Stimulated activated CD8-positive, alpha-beta memory T cell treated with anti-CD3 and anti-CD28 coated beads, Interleukin-2, amount 100 ng/mL, for 1 hour (primary cell): ENCODE measurements at places on chromosomes 7 and 10.
A peak's percentile ranks its signal among the peaks of the same experiment; 100 is the strongest.

- DNase-seq, result no peak
These were observed 55.6 kb downstream of the CLIP2 start for GRCh38 chr7:74344786-74345185.

GRCh38 chr7:140982508-140982907 is 32.2 kb downstream of the MRPS33 start:
- no peak for DNase-seq

- DNase-seq, result no peak
These were observed 6.2 kb upstream of the TMEM243 start for GRCh38 chr7:87225696-87226095.

GRCh38 chr10:91908337-91909116 is 759 bp downstream of the FGFBP3 start:
- DNase-seq, result peak; percentile 50

DNA sequence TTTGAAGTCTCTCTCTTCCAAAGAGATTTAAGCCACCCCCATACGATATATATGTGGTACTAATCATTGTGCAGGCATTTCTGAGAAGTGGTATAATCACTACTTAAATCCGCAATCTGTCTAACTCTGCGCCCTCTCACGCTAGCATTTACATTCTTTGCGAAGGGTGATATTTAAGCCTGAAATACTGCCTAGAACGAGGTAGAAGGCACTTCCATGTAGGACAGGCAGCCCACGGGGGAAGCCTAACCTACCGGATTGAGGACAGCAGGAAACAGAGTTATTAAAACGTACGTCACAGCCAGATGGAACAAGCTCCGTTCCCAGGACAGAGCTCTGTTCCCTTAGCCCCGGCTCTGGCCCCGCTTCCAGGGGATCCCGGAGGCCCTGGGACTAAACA is 59.3 kb upstream of the ECHDC3 start:
- DNase-seq, result no peak

DNA sequence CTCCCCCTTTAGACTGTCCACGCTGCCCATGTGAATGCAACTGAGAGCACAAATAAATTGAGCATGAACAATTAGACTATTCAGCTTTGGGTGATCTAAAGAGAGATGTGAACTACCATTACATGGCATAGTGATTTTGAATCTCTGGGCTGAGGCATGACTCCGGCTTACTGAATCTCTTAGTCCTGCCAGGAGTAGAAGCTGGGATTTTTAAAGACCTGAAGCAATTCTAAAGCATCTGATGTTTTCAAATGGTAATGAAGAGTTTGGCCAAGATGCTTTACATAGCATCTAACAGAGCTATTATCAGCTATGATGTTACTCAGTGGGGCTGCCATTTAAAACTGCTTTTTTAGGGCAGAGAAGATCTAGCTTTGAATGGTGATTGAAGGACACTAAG is 1059.1 kb downstream of the SORCS3 start:
- no peak for DNase-seq

- DNase-seq, result no peak
These were observed 39.2 kb downstream of the CAMK2B start for GRCh38 chr7:44286182-44286617.

GRCh38 chr10:129779126-129780111 is 184.7 kb downstream of the EBF3 start:
- DNase-seq, result no peak

- DNase-seq, result no peak
These were observed 86.4 kb upstream of the DGKB start for GRCh38 chr7:14988941-14989340.

DNA sequence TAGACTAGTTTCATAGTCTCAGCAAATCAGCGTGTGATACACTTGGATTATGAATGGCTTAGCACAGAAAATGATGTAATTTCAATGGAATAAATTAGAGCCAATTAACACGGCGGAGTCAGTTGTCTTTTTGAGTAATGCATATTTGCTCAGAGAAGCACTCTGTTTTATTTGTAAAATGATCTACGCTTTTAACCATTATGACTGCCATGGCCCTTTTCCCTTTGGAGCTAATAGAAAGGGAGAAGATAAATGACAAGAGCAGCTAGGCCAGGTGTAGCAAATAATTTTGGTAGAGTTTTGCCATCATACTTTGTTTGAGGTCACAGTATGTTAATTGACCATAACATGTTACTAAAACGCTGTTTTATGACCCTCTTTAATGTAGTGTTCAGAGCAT is 86.8 kb downstream of the GPR158 start:
- no peak for DNase-seq

DNA sequence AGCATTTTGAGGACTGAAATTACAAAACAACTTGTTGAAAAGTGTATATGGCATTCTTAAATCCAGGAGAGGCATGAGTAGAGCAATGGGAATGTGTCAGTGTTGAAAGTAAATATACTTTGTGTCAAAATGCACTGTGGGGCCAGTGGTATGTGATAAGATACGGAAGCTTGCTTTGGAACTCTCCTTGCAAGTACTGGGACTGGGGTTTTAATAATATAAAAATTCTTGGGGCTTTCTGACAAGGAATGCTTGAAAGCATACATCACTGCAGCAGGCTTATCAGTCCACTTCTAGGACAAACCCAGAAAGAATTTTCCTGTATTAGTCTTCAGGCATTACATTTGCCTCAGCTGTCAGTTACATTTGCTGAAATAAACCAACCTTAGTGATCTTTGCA is 472.8 kb upstream of the FZD8 start:
- no peak for DNase-seq

- DNase-seq, result no peak
These were observed 13.7 kb upstream of the MAP3K8 start for GRCh38 chr10:30420266-30420665.

GRCh38 chr10:126147866-126148587 is 240.2 kb downstream of the ADAM12 start:
- no peak for DNase-seq

DNA sequence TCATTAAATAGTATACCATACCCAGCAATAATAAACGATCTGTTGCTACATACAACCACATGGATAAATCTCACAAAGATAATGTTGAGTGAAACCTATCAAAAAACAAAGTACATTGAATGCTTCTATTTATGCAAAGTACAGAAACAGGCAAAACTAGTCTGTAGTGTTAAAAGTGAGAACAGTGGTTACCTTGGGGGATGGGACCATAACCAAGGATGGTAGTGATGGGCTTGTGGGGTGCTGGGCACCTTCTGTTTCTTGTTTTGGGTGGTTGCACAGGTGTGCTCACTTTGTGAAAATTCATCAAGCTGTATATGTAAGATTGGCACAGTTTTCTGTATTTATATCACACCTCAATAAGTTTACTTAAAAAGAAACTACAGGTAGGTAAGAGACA is 105.7 kb downstream of the ATE1 start:
- DNase-seq, result no peak

DNA sequence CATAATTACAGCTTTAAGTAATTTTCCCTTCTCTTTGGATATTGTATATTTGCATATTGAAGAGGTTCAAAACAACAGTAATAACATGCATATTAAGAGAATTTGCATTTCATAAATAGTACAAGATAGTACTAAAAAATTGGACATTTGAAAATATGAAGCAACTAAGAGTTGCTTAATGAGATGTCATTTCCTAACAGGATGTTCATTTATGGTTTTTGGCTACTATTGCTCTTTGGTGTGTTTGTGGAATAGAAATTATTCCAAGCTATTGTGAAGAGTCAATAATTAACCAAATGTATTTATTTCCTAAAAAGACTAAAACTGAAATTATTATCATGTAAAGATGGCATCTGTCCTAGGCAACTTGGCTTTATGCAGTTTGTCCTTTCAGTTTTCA is 4.1 kb upstream of the SGCE start:
- DNase-seq, result no peak

- DNase-seq, result no peak
These were observed 239.5 kb downstream of the PLXNA4 start for GRCh38 chr7:132336797-132337196.

- no peak for DNase-seq
These were observed 248.3 kb downstream of the PHF14 start for GRCh38 chr7:11221984-11222383.

DNA sequence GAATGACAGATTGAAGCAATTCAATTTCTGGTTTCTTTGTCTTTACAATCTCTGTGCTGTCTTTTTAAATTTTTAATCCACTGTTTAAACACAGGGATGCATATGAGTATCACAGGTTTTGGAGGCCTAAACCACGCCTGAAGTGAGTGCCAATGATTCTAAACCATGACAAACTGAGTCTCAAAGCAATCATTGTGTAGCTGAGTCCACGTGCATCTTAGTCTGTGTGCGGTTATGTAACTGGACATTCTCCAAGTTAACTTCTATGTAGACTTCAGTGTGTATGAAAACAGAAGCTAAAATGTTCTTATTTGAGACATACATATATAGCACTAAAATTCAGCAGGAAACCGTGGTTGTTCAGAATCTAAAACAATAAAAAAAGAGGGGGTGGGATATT is 79.3 kb upstream of the ST8SIA6 start:
- no peak for DNase-seq

- DNase-seq, result no peak
These were observed 830 bp downstream of the RAB18 start for GRCh38 chr10:27504808-27505460.

DNA sequence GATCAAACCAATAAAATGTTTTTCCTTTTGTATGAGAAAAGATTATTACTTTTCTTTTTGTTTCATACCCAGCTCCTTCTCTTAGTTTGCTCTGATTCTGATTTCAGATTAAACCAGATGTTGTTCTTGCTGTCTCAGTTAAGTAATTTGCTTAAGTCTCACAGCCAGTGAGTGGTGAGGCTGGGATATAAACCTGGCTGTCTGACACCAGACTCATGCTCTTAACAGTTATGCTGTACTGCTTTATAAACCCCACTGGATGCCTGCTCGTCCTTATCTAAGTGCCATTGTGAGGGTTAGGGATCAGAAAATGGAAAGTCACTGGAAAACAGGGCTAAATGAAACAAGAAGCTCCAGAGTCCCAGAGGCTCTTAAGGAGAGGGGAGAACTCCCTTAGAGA is 24.3 kb downstream of the GARS1 start:
- DNase-seq, result no peak

- DNase-seq, result no peak
These were observed 523.2 kb upstream of the IGFBP3 start for GRCh38 chr7:46444256-46444655.

DNA sequence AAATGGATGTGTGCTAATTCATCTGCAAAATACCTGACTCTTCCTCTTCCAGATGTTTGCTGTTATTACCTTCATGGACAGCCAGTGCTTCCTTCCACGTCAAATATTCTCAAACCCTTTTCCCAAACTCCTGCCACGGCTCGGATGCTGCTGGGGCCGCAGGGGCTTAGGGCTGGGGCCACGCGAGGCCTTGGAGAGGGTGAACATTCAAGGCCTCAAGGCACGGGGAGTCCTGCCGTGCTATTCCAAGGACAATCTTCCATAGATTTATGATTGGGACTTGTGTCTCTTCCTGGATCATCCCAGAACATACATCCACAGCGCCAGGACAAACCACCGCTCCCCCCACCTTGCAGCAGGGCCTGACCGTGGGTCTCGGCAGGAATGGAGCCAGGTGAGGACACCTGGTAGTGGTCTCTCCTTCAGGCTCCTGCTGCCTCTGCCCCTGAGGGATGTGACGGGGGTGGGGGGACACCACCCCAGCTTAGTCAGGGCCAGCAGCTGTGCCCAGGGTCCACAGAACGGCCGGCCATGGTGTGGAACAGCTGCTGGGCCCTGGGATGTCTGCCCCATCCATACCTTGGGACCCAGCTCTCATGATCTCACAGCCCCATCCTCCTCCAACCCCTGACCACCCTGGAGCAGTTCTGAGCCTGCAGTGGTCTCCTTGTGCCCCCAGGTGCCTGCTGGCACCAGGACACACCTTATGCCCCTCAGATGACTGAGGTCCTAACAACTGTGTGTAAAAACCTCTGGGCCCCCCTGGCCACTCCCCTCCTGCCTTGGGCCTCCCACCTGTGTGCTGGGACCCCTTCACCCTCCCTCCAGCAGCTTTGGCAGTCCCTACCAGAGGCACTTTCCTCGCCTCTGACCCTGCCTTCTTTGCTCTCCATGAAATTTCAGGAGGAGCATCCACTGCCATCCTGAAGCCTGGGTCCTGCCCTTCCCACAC is 16.7 kb downstream of the VIPR2 start:
- DNase-seq, result no peak

GRCh38 chr7:112487457-112488263 is 6.9 kb downstream of the LSMEM1 start:
- no peak for DNase-seq

GRCh38 chr7:141333459-141333858 is 217.8 kb upstream of the AGK start:
- DNase-seq, result no peak

DNA sequence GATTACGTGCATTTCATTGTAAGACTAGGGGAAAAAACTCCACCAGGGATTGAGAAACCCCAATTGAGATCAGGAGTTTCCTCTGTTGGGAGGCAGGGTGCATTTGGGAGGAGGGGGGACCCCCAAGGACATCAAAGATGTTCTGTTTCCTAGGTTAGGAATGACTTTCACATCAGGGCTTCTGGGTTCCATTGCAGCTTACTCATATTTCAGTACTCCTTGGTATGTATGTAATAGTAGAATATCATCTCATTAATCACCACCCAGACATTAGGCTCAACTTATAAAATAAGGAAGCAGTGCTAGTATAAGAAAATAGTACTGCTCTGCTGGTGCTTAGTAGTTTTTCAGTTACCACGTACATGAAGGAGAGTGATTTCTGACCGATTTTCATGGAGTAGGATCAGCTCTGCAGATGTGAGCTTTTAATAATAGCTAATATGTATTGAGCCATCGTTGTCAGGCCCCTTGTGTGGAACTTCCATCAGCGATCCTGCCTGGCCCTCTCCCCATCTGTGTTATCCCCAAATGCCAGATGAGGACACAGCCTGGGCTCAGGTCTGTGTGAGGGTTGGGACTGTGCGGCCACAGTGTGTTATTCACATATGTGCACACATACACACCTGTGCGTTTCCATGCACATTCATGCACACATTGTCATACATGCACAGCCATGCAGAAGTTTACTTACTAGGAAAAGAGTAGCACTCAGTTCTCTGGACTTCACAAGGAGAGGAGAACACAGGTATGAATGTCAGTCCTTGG is 23.5 kb downstream of the UPP1 start:
- no peak for DNase-seq

- DNase-seq, result no peak
These were observed 193.5 kb downstream of the MGMT start for GRCh38 chr10:129660569-129660968.

GRCh38 chr7:142799437-142799835 is 28.7 kb downstream of the PRSS2 start:
- no peak for DNase-seq

GRCh38 chr7:101934618-101935017 is 117.2 kb downstream of the CUX1 start:
- no peak for DNase-seq

DNA sequence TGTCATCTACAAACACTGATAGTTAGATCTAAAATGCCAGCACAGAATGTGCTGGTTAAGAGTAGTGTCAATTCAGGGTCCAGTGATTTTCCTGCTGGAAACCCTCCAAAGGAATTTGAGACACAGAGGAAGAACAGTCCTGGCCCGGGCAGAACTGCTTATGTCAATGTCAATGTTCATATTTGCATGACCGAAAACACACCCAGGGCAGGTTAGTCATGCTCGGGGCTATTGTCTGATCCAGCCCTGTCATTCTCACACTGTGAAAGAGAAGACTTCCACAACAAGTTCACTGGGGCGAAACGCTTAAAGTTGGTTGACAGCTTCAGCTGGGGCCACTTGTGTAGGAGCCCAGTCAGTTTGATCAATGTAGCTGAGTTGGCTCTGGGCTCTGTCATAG is 139.3 kb downstream of the C1GALT1 start:
- DNase-seq, result no peak
